Esophagus muscularis mucosa (tissue), 4 donors: ENCODE measurements at places on chromosomes 4 and X. TPM values are rescaled to one million over a fixed set of nuclear protein-coding genes. Genes with fewer than 3 reads are reported as not detected.

GRCh38 chr4:94695384-94695783 lies 62.4 kb upstream of the BMPR1B start:
- H3K4me3 ChIP-seq, result no peak overlapping the region
- H3K4me1 ChIP-seq, result no peaks in the 10 kb centered on the region
- no peak overlapping the region for H3K27ac ChIP-seq
- no peaks in the 10 kb centered on the region for H3K27me3 ChIP-seq
- no peaks in the 10 kb centered on the region for H3K36me3 ChIP-seq

- H3K27ac ChIP-seq, result no peak overlapping the region
- H3K27me3 ChIP-seq, result no peaks in the 10 kb centered on the region
- H3K36me3 ChIP-seq, result no peaks in the 10 kb centered on the region
- H3K4me1 ChIP-seq, result peaks cover 10% of the 10 kb centered on the region
- H3K4me3 ChIP-seq, result no peak overlapping the region
Observed at GRCh38 chr4:183751106-183751505, 92.0 kb downstream of the TRAPPC11 start.

DNA sequence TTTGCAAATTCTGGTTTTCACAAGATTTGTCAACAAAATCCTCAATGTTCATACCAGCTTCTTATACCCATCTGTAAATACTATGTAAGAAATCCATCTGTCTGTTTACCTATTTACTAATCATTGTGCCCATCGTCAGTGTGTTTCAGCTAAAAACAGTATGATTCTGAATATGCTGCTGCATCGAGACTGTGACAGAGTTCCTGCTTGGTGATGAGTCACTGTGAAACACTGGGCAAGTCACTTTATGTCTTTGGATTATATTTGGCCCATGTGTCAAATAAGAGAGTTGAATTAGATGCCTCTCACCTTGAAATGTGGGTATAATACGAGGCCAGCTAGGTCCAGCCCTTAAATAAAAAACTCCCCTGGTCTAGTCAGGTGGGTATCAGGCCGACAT lies 79.3 kb downstream of the CBLL2 start:
- H3K27me3 ChIP-seq, result no peaks in the 10 kb centered on the region
- H3K4me1 ChIP-seq, result no peaks in the 10 kb centered on the region
- H3K27ac ChIP-seq, result no peak overlapping the region
- no peaks in the 10 kb centered on the region for H3K36me3 ChIP-seq

DNA sequence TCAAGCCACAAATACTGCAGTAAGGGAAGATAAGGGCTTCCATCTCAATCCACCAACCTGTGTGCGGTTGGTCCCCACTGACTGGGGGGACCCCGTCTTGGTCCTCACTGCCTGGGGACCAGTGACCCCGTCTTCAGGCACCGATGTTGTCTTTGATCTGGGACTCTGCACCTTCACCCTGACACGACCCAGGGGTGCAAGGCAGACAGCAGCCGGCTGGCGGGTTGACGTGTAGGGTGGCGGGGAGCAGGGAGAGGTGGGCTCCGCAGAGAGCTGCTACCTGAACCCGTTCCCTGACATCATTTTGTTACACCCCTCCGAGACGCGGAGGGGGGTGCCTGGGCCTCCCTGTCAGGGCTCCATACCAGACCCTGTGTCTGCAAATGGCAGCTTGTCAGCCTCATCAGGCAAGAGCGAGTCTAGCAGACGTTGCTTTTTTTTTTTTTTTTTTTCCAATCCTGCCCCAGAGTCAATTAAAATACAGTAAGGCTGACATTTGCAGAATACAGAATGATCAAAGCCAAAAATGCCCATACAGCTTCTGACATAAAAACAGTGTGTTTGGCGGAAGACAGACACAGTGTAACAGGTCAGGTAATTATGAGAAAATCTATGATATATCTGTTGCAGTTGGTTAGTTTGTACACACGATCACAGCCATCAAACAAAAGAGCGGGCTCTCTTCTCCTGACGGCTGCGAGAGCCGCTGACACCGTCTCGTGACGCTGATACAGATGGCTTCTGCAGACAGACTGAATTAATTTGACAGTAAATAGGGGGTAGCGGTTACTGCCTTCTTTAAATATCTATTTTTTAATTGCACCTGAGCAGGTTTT lies 118.6 kb downstream of the CRLF2 start:
- no peaks in the 10 kb centered on the region for H3K4me1 ChIP-seq
- H3K36me3 ChIP-seq, result no peaks in the 10 kb centered on the region
- no peak overlapping the region for H3K27ac ChIP-seq

DNA sequence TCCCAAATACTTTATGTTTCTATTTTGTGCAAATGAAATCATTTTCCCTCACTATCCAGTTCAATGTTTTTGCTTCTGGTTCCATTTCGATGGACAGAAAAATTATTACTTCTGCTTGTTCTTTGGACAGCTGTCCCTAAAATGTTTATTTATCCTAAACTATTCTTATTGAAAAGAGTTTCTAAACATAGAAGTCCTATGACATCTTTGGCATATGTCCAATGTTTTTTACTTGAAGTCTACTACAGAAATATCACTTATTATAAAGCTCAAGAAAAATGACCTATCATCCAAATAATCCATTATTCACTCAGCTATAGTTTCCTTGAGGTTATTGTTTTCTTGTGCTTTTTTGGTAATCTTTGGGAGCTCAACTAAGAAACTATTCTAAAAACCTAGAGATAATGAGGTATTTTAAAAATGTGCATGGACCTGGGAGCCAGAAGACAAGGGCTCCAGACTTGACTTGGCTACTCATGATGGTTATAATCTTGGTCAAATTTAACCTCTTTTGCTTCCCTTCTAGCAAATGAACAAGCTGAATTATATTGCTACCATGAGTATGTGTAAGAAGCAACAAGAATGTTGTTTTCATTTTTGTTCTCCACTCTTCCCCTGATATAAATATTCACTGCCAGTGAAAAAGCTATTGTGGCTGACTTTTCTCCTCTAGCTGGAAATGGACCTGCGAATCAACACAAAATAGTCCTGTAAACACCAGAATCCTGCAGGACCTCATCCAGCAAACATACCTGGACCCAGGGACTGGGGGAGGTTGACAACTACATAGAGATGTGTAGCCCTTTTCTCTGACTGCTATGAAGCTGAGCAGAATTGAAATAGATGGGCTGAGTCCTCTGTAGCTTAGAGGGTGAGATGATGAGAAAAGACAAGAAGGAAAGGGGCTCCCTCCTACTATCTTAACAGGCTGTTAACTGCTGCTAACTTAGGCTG lies 137.4 kb downstream of the FRYL start:
- H3K4me3 ChIP-seq, result no peak overlapping the region
- DNase-seq, result no peak
- no peaks in the 10 kb centered on the region for H3K36me3 ChIP-seq
- H3K27me3 ChIP-seq, result no peaks in the 10 kb centered on the region
- H3K27ac ChIP-seq, result no peak overlapping the region

DNA sequence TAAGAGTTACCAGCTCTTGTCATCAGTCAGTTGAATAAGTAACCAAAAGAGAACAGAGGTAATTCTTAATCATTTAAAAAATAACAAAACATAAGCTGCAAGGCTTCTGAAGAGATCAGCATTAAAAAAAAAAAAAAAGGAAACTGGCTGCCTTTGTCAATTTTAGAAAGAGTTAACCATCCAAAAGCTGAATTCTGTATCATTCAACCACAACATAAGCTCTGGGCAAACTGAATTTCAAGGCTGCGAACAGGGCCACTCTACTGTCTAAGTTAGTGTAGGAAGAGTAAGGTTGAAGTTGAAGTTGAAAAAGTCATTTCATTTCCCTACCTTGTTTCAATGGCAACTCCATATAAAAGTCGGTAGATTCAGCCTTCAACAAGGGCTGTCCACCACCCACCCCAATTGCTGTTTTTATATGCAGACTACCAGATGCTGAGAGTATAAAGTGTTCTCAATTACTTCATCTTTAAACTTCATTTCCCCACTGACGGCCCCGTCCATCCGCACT lies 1.1 kb upstream of the LIN54 start:
- DNase-seq, result no peak
- peak overlapping the region; percentile 84 for H3K4me3 ChIP-seq
- H3K36me3 ChIP-seq, result no peaks in the 10 kb centered on the region

DNA sequence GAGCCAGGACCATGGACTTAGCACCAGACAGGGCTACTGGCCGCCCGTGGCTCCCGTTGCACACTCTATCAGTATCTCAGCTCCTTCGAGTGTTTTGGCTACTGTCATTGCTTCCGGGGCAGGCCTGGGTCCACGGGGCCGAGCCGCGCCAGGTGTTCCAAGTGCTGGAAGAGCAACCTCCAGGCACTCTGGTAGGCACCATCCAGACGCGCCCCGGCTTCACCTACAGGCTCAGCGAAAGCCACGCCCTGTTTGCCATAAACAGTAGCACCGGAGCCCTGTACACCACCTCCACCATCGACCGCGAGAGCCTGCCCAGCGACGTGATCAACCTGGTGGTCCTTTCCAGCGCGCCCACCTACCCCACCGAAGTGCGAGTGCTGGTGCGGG lies 1.6 kb downstream of the FAT4 start:
- peaks cover 23% of the 10 kb centered on the region for H3K4me1 ChIP-seq
- H3K27ac ChIP-seq, result peak overlapping the region; percentile 89
- H3K4me3 ChIP-seq, result peak overlapping the region; percentile 62
- no peaks in the 10 kb centered on the region for H3K27me3 ChIP-seq
- no peaks in the 10 kb centered on the region for H3K36me3 ChIP-seq

DNA sequence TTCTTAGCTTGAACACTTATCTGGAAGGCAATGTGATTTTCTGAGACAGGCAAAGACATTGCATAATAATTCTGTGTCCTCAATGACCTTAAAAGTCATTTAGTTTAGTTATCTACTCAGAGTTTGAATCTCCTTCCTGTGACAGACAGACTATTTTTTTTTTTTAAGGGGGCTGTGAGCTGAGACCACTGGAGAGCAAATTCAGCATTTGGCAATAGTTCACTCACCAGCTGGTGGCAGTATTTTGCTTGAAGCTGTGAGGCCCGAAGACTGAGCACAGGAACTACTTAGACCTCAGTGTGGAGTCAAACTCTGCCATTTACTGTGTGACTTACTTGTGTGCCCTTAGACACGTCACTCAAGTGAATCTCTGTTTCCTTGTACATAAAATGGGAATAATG lies 22.9 kb upstream of the CPE start:
- no peaks in the 10 kb centered on the region for H3K36me3 ChIP-seq
- no peak overlapping the region for H3K4me3 ChIP-seq
- no peaks in the 10 kb centered on the region for H3K27me3 ChIP-seq
- H3K27ac ChIP-seq, result no peak overlapping the region
- no peaks in the 10 kb centered on the region for H3K4me1 ChIP-seq
- DNase-seq, result no peak

Gene UCP1
- not detected for total RNA-seq

GRCh38 chr4:153119626-153120025 lies 84.6 kb upstream of the TRIM2 start:
- H3K27me3 ChIP-seq, result no peaks in the 10 kb centered on the region
- no peak for DNase-seq
- peaks cover 32% of the 10 kb centered on the region for H3K4me1 ChIP-seq
- no peak overlapping the region for H3K27ac ChIP-seq

Gene TMSB15C
- total RNA-seq, result 2.1 TPM

Gene CHIC1
- 12.6 TPM for total RNA-seq

DNA sequence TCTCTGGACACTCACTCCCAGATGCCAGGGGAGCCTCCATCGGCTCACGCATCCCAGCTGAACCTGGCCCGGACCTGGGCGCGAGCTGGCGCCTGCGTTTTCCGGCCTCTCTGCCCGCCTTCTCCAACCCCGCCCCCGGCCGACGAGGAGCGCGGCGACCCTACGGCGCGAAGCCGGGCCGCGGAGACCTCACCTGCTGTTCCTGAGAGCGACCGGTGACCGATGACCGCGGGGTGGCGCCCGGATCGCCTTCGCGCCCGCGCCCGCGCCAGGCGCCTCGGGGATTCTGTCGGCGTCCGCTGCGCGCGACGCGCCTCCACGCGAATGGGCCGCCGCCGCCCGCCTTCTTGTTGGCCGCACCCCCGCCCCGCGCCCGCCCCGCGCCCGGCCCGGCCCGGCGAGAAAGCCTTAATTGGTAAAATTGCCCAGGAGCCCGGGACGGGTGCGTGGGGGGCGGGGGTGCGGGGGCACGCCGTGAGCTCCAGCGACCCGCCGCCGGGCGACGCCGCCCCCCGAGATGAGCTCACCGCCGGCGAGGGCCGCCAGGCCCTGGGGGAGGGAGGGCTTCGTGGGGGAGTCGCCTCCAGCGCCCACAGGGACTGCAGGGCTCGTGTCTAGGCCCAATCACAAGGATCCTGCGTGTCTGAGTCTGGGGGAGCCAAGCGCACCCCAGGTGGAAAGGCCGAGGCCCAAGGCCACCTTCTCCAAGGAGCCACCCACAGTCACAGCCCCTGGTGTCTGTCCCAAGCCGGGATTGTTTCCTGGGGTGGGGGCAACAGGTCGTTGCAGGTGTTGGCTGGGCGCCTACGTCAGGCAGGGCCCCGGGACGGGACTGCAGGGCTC lies at the start of gene FLNA:
TSS of gene FLNA (minus strand) at position 322 of the 843 bp plus-strand sequence. CDS start 3,389 bp downstream, outside the sequence.
- H3K4me1 ChIP-seq, result peaks cover 43% of the 10 kb centered on the region
- no peak for DNase-seq
- H3K27ac ChIP-seq, result peak within 1 kb of the TSS; percentile 96

GRCh38 chr4:48898733-48899431 lies 7.7 kb downstream of the OCIAD2 start:
- H3K27ac ChIP-seq, result no peak overlapping the region
- H3K36me3 ChIP-seq, result peaks cover 28% of the 10 kb centered on the region
- peaks cover 4% of the 10 kb centered on the region for H3K4me1 ChIP-seq
- H3K27me3 ChIP-seq, result no peaks in the 10 kb centered on the region
- DNase-seq, result no peak

- peaks cover 46% of the 10 kb centered on the region for H3K4me1 ChIP-seq
- H3K4me3 ChIP-seq, result no peak overlapping the region
- no peaks in the 10 kb centered on the region for H3K27me3 ChIP-seq
- no peaks in the 10 kb centered on the region for H3K36me3 ChIP-seq
- peak overlapping the region; percentile 66 for H3K27ac ChIP-seq
Observed at GRCh38 chr4:16692524-16692923, 205.9 kb downstream of the LDB2 start.

- no peak overlapping the region for H3K27ac ChIP-seq
- DNase-seq, result no peak
- H3K4me3 ChIP-seq, result no peak overlapping the region
- no peaks in the 10 kb centered on the region for H3K4me1 ChIP-seq
Observed at GRCh38 chr4:179836179-179837075, 2394.2 kb upstream of the AGA start.

DNA sequence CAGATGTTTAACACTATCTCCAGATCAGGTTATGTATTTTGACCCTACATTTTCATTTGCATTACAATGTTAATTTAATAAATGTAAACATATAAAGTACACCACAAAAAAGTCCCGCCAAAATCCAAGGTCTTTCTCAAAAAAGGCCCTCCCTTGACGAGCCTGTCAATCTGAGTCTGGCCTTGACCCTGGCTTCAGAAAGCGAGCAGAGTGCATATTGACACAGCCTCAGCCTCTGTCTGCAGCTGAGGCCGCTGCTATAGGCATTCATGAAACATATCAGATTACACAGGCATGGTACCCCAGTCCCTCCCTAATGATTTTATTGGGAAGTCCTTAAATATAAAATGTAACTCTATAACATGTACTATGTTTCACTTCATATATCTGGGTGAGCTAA lies 6.2 kb downstream of the MBNL3 start:
- no peak overlapping the region for H3K27ac ChIP-seq
- H3K27me3 ChIP-seq, result no peaks in the 10 kb centered on the region
- H3K36me3 ChIP-seq, result no peaks in the 10 kb centered on the region

- no peak for DNase-seq
- H3K36me3 ChIP-seq, result no peaks in the 10 kb centered on the region
- H3K4me1 ChIP-seq, result peaks cover 20% of the 10 kb centered on the region
- no peak overlapping the region for H3K4me3 ChIP-seq
- H3K27me3 ChIP-seq, result no peaks in the 10 kb centered on the region
Observed at GRCh38 chrX:136115126-136115903, 32.0 kb upstream of the FHL1 start.

Gene FGFR3
- 1.3 TPM for total RNA-seq
